Daoy (cell line): ENCODE measurements at places on chromosomes 13 and 19.

GRCh38 chr19:2733930-2734588 lies 5.8 kb downstream of the SLC39A3 start:
- DNase-seq = no peak

- no peak for DNase-seq
Measured at GRCh38 chr19:42455086-42455485, 12.3 kb upstream of the CXCL17 start.

DNA sequence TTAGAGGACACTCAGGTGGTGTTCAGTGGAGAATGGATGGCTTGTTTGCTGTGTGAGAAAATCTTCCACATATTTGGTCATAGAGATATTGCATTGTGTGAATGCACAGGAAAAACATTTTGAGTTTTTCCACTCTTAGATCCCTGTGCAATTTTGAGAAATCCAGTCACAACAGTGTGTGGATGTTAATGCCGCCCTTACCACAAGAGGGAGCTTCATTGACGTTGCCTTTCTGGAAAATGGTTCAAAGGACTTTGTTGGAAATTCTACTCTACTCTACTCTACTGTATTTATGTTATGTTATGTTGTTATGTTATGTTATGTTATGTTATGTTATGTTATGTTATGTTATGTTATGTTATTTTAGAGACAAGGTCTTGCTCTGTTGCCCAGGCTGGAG lies 13.4 kb downstream of the ZNF20 start:
- DNase-seq = peak; percentile 6

DNA sequence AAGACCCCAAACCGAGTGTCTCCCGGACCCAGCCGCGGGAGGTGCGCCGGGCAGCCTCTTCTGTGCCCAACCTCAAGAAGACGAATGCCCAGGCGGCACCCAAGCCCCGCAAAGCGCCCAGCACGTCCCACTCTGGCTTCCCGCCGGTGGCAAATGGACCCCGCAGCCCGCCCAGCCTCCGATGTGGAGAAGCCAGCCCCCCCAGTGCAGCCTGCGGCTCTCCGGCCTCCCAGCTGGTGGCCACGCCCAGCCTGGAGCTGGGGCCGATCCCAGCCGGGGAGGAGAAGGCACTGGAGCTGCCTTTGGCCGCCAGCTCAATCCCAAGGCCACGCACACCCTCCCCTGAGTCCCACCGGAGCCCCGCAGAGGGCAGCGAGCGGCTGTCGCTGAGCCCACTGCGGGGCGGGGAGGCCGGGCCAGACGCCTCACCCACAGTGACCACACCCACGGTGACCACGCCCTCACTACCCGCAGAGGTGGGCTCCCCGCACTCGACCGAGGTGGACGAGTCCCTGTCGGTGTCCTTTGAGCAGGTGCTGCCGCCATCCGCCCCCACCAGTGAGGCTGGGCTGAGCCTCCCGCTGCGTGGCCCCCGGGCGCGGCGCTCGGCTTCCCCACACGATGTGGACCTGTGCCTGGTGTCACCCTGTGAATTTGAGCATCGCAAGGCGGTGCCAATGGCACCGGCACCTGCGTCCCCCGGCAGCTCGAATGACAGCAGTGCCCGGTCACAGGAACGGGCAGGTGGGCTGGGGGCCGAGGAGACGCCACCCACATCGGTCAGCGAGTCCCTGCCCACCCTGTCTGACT lies 7.9 kb downstream of the MAP1S start:
- no peak for DNase-seq

GRCh38 chr19:33514885-33515551 lies 6.6 kb downstream of the PEPD start:
- peak; percentile 84 for DNase-seq

DNA sequence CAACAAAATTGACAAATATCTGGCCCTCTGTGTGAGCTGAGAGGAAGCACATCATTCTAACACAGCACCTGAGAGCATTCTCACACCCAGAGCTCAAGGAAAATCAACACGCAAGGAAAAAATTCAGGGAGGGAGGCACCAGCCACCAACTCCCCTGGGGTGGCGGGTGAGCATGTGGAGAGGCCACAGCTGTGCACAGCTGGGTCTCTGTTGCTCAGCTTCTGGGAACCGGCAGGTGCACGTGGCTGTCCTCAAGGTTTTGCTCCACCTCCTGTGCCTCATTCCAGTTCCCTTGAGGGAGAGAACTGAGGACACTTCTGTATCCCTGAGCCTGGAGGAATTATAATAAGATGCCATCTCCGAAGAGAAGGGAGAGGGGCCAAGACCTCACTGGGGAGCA lies 134.0 kb downstream of the USP12 start:
- DNase-seq = no peak

DNA sequence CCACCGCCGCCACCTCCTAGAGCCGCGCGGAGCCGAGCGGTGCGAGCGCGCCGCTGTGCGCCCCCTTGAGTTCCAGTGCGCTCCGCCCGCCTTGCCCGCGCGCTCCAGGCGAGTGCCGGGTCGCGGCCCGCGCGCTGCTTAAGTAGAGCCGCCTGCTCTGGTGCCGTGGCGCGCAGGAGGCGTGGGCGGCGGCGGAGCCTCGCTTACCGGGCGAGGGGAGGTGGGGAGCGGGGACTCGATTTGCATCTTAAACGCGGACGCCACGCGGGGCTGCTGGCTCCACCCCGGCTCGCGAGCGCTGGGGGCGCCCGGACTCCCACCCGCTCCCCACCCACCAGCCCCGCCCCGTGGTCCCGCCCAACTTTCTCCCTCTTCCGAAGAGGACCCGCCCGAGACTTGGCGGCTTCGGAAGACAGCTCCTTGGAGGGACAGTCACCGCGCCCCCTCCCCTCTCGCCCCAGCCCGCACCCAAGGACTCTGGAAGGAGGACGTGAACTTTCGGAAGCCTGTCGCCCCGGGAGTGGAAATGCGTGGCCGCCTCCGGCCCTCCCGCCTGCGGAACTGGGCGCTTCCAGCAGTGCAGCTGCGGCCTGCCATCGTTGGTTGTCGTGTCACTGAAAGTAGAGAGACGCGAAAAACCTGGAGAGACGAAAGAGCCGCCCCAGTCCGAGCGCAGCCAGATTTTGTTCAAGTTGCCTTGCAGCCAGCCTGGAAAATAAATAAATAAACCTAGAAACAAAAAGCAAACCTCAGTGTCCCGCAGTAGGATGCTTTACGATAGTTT lies at the start of gene KCTD12:
Gene KCTD12, minus strand, starts transcription at position 114 of the 784 bp plus-strand sequence. CDS start 257 bp downstream, outside the sequence.
- peak; percentile 81 for DNase-seq

- no peak for DNase-seq
Measured at GRCh38 chr13:99446242-99446641, 55.0 kb upstream of the TM9SF2 start.

DNA sequence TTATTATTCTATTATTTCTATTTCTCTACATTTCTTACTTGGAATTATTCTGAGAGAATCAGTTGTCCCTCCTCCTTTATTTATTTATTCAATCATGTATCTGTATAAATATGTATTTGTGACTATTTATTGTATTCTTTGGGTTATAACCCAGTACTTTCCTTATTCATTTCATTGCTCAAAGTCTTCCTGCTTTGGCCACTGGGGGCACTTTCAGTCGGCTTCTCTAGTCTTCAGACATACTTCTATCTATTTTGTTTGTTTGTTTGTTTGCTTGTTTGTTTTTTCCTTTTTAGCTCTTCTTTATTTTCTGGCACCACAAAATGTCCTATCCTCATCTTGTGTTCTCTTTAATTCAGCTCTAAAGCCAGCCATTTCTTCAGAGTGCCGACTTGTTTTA lies 260.4 kb downstream of the NALCN start:
- DNase-seq = no peak

- no peak for DNase-seq
Measured at GRCh38 chr19:2720777-2721569, at the start of gene DIRAS1. DIRAS1 (minus strand) TSS chr19:2721372; CDS start chr19:2717806, 3,566 bp downstream.

GRCh38 chr19:50720921-50721381 lies 1.3 kb upstream of the SHANK1 start:
- DNase-seq = peak; percentile 71

GRCh38 chr13:112997188-112998130 lies 28.4 kb downstream of the MCF2L start:
- no peak for DNase-seq

- DNase-seq = no peak
Measured at GRCh38 chr19:8366961-8367326, 3.0 kb downstream of the ANGPTL4 start.

GRCh38 chr19:48415395-48415794 lies 21.9 kb downstream of the GRIN2D start:
- peak; percentile 83 for DNase-seq

GRCh38 chr19:3225169-3225485 lies 666 bp downstream of the CELF5 start:
- DNase-seq = no peak

DNA sequence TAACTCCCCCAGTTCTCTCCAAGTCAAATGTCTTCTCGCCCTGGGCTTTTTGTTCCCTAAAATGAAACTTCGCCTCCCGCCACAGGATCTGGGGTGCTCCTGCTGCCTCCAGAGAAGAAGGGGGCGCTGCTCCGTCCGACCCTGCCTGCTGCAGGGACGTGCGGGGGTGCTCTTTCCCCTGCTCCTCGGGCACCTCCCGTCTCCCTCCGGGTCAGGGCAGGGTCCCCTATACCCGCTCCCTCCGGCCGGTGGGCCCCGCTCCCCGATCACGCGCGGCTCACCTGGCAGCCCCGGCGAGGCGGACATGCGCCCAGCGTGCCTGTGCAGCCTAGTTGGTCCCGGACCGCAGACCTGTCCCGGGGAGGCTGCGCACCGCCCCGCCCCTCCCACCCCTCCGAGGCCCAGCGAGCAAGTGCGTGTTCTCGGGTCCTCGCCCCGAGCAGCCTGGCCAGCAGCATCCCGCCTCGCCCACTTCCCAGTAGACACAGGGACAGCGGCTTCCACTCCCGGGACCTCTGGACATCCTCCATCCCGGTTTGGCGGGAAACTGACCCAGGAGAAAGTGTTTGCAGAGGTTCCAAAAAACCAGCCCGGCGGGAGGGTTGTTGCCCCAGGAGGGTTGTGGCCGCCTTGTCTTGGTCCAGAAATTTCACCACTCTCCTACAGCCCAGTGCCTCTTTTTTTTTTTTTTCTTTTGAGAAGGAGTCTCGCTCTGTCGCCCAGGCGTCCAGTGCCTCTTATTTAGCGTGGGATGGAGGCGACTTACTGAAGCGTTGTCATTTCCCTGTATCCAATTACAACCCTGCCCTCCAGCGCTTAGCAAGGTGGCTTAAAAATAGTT lies at the start of gene OXGR1:
Gene OXGR1, minus strand, starts transcription at position 460 of the 841 bp plus-strand sequence. CDS start 6,717 bp downstream, outside the sequence.
- DNase-seq = peak; percentile 11
